8988T (cell line): ENCODE measurements at places on chromosomes 4 and X.

GRCh38 chrX:133454491-133454914 is 39.2 kb upstream of the GPC4 start:
- DNase-seq = no peak

DNA sequence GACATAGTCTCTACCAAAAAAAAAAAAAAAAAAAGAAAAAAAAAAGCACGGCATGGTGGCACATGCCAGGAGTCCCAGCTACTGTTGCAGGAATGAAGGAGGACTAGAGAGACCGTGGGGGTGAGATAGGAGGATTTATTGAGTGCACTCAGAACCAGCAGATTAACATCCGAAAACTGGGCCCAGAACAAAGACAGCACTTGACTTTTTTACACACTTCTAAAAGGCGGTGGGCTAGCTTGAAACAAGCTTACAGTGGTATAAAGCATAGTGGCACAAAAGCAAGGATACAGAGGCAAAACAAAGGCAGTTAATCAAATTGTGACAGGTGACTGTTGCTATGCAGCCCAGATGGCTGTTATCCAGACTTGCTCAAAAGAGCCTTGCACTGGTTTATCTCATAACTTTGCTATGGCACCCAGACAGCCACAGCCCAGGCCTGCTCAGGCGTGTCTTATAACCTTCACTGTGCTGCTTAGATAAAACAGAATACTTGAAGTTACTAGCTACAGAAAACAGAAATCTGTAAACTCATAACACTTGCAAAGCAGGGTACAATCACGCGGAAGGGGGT is 9.9 kb upstream of the PI4K2B start:
- no peak for DNase-seq

- no peak for DNase-seq
These were observed 87.0 kb upstream of the SCOC start for GRCh38 chr4:140286456-140286855.

DNA sequence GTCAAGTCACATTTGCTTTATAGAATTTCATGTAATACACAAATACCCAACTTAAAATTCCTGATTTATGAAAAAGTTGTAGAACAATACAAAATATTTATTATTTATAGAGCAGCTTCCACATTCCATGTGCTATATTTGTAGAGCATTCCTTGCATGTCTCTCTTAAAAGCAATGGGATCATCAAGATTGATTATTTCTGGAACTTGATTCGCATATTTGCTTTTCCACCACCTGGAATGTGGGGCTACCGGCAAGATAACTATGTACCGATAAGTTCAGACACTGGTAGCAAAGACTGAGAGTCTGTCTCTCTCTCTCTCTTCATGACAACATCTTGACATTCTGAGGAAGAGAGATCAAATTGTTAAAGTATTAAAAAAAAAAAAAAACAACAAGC is 59.3 kb downstream of the MAPK10 start:
- no peak for DNase-seq

DNA sequence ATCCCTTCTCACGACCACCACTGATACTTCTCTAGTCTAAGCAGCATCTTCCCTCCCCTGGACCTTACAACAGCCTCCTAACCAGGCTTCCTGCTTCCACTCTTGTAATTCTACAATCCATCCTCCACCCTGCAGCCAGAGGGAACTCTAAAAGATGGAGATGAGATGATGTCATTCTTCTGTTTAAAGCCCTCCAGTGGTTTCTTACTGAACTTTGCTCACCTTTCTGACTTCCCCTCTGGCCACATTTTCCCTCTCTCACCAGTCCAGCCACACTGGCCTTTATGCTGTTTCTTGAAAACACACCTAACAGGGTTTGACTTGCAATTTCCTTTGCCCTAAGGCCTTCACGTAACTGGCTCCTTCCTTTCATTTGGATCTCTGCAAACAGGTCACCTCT is 191.4 kb upstream of the NHS start:
- no peak for DNase-seq

DNA sequence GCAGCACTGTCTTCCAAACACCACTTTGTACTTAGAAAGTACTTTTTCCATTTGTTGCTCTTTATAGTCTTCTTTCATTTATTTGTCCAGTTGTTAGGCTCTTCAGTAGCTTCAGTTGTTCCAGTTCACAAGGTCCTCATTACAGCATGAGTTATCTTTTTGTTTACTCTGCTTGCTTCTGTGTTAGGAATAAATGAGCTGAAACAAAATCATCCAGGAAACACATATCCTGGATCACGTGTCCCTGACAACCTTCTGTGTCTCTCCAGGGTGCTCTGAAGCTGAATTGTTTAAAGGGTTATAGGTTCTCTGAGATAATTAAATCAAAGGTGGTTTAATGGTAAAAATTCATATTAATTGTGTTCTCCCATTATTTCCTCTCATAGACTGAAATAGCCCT is 19.9 kb upstream of the KLHL8 start:
- DNase-seq = no peak

GRCh38 chrX:20060961-20061748 is 55.6 kb downstream of the MAP7D2 start:
- DNase-seq = no peak

GRCh38 chr4:19540859-19541540 is 710.7 kb upstream of the SLIT2 start:
- no peak for DNase-seq

- DNase-seq = no peak
These were observed 42.4 kb upstream of the CEP135 start for GRCh38 chr4:55906323-55906722.

DNA sequence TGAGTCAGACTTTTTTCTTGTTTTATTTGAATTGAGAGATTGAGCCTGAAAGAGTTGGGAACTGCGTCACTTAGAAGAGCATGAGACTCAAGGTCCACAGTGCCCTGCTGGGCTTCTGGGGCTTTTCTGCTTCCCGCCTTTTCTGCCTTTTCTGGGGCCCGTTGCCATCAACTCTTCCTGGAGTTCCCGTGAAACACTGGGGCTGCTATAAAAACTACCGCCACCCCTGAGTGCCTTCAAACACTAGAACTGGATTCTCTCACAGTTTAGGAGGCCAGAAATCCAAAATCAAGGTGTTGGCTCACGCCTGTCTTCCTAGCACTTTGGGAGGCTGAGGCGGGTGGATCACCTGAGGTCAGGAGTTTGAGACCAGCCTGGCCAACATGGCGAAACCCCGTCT is 49.8 kb downstream of the RWDD4 start:
- DNase-seq = no peak

GRCh38 chr4:6811165-6811564 is 28.6 kb downstream of the KIAA0232 start:
- DNase-seq = no peak

GRCh38 chr4:122815248-122815647 is 11.4 kb upstream of the FGF2 start:
- DNase-seq = no peak
